IMR-90 (cell line): ENCODE measurements at places on chromosomes 2 and 18. TPM values are rescaled to one million over a fixed set of nuclear protein-coding genes. Genes with fewer than 3 reads are reported as not detected.

DNA sequence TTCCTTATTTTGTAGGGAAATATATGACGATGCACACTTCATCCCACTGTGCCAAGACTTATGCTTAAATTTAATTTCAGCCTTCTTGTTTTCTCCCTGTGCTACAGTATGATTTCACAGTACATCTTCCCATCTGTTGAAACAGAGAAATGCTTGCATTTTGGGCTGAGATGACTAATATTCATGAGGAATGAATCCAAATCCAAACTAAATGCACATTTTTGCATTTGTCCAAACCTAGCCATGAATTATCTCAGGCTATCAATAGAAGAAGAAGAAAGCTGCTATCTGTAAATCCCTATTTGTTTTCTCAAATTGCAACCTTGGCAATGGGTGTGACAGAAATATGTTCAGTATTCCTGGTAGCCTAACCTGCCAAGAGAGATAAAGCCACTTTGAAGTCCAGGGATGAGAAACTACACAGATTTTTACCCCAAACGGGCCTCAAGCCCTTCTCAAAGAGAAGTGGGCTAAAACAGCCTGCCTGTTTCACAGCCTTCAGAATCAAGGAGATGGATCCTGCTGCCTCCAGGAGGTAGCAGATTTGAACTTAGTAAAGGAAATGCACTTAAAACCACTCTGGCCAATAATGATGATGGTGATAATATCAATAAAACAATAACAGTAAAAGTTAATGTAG, 306.9 kb upstream of the NT5C1B start:
- peak; percentile 50 for DNase-seq

GRCh38 chr2:13002536-13003331, 286.0 kb downstream of the TRIB2 start:
- DNase-seq = no peak

DNA sequence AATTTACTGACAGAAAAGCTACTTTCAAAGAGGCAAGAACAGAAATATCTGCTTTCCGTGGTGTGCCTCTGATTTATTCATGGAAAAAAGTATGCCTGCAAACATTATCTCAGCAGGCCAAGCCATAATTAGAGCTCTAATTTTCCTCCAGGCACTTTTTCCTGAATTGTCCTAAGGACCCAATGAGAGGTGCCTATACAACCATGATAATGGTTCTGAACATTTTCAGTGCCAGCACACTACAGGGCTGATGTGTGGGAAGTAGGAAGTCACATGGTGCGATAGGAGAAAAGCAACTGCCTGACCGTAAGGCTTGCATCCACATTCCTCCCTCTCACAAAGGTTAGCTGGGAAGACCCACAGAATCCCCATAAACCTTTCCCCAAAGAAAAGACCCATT, 45.9 kb upstream of the EGR4 start:
- no peak for DNase-seq

ASXL3 gene
- under 0.01 and 0.54 TPM in 2 replicates for total RNA-seq

KCNIP3 gene
- total RNA-seq = 0.72 and 0.83 TPM in 2 replicates

PARD6G gene
- 2.5 and 3.3 TPM in 2 replicates for total RNA-seq

DNA sequence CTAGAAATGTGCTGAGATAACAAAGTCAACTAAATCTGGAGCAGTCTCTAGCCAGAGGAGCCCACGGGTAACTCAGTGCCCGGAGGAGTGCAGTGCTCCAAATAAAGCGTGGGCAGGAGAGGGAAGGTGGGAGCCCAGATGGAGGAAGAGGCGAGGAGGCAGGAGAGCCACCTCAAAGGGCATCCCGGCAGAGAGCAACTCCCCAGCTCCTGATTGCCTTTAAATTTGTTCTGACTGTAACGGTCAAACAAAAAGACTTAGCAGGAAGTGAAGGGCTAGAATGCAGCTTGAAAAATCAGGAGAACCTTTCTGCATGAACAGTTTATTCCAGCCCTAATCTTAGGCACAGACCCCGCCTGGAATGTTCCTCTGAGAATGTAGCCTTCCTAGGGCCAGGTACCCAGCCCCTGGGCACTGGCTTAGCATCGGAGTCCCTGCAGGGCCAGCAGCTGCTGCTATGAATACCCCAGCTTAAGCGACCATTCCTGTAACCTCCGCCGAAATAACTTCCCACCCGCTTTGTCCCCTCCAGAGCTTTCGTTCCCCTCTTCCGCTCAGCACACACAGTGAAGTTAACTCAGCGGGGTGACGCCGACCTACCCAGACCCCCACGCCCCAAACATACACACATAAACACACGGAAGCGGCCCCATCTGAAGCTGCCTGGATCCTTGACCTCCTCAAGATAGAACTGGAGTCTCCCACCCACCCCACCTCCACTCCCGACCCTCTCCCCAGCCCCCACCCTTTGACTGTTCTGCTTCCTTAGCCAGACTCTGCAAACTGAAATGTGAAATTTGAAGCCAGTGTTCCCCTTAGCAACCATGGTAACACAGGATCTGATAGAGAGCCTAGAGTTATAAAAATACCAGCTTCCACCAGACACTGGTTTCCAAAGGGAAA, 123.2 kb downstream of the SMAD7 start:
- peak; percentile 73 for DNase-seq

XDH gene
- 0.83 and 1.1 TPM in 2 replicates for total RNA-seq

- DNase-seq = no peak
These were observed 96.8 kb upstream of the MBOAT2 start for GRCh38 chr2:9100080-9100876.

MOCOS gene
- total RNA-seq = 1.9 and 2.2 TPM in 2 replicates

- DNase-seq = peak; percentile 79
These were observed 44.8 kb downstream of the REL start for GRCh38 chr2:60925994-60926740.

IL37 gene
- not detected in 2 replicates for total RNA-seq

DNA sequence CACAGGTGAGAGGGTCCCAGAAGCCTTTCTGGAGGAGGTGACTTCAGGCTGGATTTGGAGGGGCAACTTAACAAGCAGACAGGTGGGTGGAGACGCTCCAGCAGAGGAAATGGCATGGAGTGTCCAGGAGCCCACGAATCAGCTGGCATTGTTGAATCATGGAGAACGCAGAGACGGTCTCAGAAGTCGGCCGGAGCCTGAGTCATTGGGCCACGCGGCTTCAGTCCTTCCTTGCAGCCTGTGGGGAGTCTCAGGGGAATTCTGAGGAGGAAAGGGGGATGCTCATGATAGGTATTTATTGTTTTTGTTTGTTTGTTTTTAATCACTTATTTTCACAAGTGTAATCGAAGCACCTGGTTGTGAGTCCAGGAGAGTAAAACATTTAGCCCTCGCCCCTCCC, 184.6 kb upstream of the HDAC4 start:
- no peak for DNase-seq

GRCh38 chr2:53474914-53475313, 292.7 kb upstream of the CHAC2 start:
- DNase-seq = no peak

TUBA3D gene
- total RNA-seq = not detected in 2 replicates

CHST10 gene
- total RNA-seq = 8.3 and 8.6 TPM in 2 replicates

GRCh38 chr2:238777369-238778067, 70.4 kb upstream of the TWIST2 start:
- DNase-seq = no peak

- no peak for DNase-seq
These were observed 45.9 kb downstream of the NCK2 start for GRCh38 chr2:105790461-105791149.

DNA sequence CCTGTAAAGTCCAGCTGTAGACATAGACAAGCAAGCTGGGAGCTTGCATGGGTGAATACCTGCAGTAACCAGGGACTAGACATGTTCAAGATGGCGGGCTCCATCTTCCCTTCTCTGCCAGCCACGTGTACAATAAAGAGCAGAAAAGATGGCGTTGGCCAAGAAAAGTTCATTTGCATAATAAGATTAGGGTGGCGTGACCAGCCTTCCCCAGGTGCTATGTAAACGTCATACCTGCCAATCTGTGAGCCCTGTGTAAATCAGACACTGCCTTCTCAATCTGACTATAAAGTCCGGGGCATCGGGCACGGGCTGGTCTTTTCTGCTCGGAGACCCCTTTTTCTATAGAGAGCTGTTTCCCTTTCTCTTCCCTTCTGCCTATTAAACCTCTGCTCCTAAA, 101.6 kb upstream of the XPO1 start:
- no peak for DNase-seq

DNA sequence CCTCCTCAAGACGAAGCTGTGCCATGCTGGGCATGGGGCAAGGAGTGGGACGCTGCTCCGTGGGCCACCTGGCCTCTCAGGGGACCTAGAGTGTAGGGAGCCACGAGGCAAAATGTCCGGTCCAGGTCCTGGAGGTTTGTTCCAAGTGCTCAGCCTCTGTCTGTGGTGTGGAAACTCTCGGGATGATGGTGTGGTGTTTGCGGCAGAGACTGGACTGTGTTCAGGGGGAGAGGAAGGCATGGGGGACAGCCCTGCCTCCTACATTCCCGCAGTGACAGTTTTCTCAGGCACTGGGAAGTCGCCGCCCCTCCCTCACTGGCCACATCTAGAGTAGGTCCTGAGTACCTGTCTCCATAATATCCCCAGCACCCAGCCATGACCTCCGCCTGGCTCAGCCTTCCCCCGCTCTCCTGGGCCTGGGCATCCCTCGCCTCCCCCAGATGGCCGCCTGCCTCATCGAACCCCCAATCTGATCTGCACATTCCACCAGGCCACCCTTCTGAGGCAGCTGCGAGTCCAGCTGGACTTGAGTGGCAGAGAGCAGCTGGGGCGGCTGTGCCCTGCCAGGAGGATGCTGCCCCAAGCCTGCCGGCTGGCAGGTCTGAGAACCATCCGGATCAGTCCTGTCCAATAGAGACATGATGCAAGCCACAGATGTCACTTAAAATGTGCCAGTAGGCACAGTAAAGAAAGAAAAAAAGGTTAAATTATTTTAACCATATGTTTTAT, 6.2 kb downstream of the KCNIP3 start:
- no peak for DNase-seq

DNA sequence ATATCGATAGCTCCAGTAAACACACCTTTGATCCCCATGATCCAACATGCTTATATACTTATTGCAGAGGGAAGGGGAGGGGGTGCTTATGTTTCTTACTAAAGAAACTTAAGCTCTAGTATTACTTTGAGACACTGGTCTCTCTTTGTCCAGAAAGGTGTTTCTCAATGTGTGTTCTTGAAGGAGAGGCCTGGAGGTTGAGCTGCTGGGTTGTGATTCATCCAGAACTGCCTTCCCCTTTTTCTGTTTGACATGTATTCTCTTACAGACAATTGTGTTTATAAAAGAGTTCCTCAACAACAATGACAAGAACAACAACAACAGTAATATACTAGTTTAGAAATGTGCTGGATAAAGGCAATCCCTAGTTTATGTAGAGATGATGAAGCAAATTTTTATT, 516.0 kb upstream of the FAM98A start:
- DNase-seq = no peak

DNA sequence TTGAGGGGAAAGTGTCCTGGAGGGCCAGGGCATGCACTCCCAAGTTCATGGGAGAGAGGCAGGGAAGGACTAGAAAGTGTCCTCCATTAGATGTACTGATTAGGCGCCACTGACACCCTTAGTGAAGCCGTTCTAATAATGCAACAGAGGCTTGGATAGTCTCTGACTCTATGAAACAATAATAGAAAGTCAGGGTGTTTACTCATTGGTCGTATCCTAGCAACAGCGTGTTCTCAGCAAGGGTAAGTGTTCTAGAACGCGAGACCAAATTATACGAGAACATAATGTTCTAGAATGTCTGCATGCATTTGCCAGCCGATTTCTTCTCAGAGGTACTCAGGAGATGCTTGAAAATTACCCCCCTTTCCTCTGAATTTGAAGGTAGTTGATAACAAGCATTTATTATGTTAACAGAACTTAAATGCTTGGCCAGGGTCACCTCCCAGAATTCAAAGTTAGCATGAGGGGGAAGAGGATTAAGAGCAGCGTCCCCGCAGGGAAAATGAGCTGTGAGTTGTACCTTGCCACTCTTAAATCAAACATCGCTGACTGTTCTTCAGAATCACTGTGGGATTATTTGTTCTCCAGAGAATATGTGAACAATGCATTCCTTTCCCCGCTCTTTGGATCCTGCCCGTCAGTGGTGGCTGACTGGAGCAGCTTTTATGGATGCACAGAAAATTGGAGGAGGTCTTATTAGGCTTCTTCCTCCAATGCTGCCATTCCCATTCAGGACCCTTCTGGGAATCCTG, 33.7 kb upstream of the PDIA6 start:
- no peak for DNase-seq

PJVK gene
- 0.28 and 0.72 TPM in 2 replicates for total RNA-seq

ARHGAP25 gene
- 0.28 and 0.36 TPM in 2 replicates for total RNA-seq

COL5A2 gene
- total RNA-seq = 235 and 257 TPM in 2 replicates

LYPD1 gene
- total RNA-seq = 79.7 and 87.6 TPM in 2 replicates

DNA sequence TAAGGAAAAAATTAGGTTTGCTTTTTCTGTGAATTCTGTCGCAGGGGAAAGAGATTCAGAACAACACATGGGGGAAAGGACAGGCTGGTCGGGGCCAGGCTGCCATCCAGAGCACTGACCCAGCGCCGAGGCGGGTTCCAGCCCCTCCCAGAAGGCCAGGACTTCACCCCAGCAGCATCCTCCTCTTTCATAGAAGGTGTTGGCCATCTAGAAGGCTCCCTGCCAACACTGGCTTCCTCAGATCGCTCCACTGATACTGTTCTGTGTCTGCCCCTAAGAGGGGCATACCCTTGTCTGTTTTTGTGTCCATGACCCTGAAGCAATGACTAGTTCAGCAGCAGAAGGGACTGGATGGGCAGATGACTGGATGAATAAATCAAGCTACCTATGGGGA, 144.5 kb downstream of the HDAC4 start:
- no peak for DNase-seq

GRCh38 chr2:33607905-33608304, 8.8 kb upstream of the FAM98A start:
- DNase-seq = no peak

LIMS3 gene
- total RNA-seq = 4.4 and 12.7 TPM in 2 replicates

SEH1L gene
- 43.0 and 45.5 TPM in 2 replicates for total RNA-seq

- DNase-seq = no peak
These were observed 305.7 kb upstream of the MYT1L start for GRCh38 chr2:2636813-2637212.

DNA sequence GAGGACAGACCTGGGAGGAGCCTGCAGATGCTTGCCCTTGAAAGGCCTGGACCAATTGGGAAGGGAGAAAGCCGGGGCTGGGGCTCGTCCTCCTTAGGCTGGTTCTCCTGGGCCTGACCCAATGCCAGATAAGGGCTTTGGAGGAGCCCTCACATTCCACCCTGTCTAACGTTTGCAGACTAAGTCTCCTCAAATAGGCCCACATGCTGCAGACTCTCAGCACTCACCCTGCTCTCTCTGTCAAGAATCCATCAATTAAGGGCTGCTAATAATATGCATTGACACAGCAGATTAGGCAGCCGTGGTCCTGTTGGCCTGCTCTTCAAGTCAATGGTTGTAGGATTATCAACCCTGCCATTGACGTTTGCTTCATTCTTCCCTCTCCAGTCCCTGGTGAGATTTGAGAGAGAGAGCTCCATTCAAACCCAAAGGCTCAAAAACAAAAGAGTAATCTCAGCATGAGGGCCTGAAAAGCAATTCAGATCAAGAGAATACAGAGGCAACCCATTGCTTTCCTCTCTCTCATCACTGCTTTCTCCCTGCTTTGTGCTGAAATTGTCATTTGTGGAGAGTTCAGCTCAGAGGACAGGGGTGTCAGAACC, 167.6 kb downstream of the INSIG2 start:
- DNase-seq = no peak

- DNase-seq = peak; percentile 65
These were observed at the start of gene ITGA4 for GRCh38 chr2:181457121-181457740. Gene ITGA4, plus strand, starts transcription at chr2:181457386. Its CDS starts 269 bp downstream, at chr2:181457655.

GRCh38 chr2:148531669-148532428, 112.7 kb upstream of the EPC2 start:
- no peak for DNase-seq

LINC00305 gene
- total RNA-seq = not detected in 2 replicates

- peak; percentile 28 for DNase-seq
These were observed 12.7 kb upstream of the CREG2 start for GRCh38 chr2:101400048-101400447.
